ENCODE measurements at places on chromosomes 11 and 22.

DNA sequence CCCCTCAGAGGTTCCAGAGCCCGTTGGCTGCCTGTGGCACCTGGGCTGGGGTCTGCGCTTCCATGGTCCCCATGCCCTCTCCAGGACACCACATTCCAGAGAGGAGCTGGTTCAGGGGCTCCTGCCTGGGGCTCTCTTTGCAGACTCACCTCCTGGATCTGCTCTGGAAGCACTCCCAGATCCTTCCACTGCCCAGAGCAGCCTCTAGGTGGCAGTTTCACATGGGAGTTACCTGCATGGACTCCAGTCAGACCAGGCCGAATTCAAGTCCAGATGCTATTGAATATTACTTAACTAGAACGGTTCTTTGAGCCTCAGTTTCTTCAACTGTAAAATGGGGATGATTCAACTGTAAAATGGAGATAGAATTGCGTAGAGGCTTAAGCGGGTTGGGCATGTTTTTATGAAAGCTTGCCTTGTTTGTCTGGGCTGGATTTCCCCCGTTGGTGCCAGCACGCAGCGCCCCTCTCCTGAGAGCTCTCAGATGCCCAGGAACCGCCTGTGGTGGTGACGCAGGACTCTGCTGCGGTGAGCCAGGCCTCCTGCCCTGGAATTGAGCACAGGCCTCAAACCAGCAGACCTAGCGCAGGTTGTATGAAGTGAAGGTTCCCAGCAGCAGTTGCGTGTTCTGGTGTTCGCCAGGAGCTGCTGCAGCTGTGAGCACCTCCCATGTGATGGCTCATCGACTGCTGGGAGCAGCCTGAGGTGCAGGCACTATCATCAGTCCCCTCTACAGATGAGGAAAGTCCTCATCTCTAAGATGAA lies 44.2 kb downstream of the LMO1 start:
- no peak for DNase-seq

GRCh38 chr11:60777572-60777971 lies 7.6 kb upstream of the MS4A10 start:
- DNase-seq, result peak; percentile 25

- no peak for DNase-seq
Measured at GRCh38 chr11:83676056-83676601, 390.0 kb upstream of the CCDC90B start.

DNA sequence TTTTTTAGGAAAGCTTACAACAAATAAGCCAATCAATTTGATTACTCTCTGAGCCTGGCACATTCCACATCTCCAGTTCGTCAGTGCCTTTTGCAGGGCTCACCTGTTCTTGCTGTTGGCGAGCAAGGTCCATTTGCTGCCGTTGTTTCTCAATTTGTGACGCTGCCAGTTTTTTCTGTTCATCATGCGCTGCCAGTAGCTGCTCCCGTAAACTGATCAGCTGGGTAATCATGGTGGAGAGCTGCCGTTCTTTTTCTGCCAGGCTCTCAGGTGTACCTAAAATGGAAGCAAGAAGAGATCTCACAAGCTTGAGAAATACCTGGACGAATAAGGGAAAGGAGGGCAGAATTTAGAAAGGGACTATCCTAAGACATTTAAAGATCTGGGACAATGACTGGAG lies 169.7 kb downstream of the SOX6 start:
- no peak for DNase-seq

- no peak for DNase-seq
Measured at GRCh38 chr11:126229858-126230540, 18.4 kb downstream of the FAM118B start.

All from left lung (tissue), 14 donors.